Stimulated activated CD4-positive, alpha-beta T cell treated with anti-CD3 and anti-CD28 coated beads, Interleukin-2, amount 100 ng/mL, for 48 hours (primary cell): ENCODE measurements at places on chromosomes 12 and 14.
A peak's percentile ranks its signal among the peaks of the same experiment; 100 is the strongest.

DNA sequence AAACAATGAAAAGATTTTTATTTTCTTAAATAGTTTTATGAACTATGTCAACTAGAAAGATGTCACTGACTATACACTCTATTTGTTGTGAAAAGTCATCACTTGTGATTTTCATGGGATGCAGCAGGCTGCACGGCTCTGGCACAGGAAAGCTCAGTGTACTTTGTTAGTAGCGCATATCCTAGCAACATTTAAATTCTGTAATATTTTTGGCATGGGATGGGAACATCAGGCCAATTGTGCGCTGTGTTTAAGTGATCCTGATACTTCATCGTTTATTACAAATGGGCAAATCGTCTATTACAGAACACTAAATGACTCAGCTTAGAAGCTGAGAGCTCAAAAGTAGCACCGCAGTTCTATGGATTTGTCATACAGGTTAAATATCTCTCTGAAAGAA, 60.7 kb upstream of the SAV1 start:
- no peak for DNase-seq

DNA sequence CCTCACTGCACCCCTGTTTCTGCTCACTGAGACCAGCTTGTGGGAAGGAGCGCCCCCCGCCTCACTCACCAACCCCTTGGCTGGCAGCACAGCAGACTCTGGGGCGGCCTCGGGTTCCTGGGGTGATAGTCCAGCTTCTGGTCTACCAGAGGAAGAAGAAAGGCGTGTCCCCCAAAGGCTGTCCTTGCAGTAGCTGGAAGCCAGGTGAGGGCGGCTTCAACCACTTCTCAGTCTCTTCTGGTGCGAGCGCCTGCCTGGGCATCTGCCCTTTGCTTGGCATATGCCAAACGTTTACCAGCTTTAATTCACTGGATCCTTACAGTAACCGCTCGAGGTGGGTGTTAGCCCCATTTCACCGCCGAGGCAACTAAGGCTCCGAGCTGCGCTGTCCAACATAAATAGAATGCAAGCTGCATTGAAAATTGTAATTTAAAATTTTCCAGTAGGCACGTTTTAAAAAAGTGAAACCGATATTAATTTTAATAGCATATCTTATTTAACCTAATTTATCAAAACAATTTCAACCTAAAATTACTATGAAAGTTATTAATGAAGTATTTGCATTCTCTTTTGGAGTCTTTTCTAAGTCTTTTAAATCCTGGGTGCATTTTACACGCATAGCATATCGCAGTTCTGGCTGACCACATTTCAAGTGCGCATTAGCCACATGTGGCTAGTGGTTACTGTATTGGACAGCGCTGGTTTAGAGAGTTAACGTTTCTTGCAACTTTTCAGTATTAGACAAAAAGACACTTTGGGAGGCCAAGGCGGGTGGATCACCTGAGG, 872 bp downstream of the FAM177A1 start:
- DNase-seq, result peak; percentile 35

GRCh38 chr14:88095791-88096190, 90.9 kb downstream of the GPR65 start:
- no peak for DNase-seq

DNA sequence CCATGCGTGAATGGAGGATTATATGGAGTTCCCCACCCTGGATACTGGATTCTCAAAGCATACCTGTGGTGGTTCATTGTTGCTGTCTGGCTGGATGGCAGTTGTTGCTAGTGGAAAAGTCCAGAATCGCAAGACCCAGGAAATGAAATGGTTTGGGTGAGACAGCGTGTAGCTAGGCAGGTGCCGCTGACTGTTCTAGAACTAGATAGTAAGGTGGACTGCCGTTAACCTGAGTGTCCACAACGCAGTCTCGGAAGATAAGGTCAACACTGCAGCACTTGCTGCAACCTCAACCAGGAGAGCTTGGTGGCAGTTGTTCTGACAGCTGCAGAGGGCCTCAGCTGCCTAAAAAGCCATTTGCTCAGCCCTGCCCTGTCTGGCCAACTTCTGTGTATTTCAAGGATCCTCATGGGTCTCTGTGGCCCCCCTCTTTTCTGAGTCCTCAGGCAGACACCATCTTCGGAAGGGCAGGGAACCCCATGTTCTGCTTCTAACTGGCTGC, 15.5 kb upstream of the IRF2BPL start:
- no peak for DNase-seq

- DNase-seq, result no peak
Measured at GRCh38 chr14:66330916-66331315, 155.3 kb upstream of the CCDC196 start.

DNA sequence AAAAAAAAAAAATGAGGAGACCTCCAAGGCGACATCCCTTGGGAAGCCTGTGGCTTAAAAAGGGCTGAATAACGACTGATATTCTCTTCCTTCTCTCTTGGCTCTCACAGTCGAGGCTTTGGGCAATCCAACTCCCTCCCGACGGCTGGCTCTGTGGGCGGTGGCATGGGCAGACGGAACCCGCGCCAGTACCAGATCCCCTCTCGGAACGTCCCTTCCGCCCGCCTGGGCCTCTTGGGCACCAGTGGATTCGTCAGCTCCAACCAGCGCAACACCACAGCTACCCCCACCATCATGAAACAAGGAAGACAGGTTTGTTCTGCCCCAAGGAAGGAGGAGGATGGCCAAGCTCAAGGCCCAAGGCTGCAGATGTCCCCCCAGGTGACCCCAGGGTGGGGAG, 127.8 kb downstream of the GCH1 start:
- no peak for DNase-seq
